Stimulated activated CD8-positive, alpha-beta memory T cell treated with anti-CD3 and anti-CD28 coated beads, Interleukin-15, amount 100 ng/mL, for 48 hours (primary cell): ENCODE measurements at places on chromosomes 6 and 20.

DNA sequence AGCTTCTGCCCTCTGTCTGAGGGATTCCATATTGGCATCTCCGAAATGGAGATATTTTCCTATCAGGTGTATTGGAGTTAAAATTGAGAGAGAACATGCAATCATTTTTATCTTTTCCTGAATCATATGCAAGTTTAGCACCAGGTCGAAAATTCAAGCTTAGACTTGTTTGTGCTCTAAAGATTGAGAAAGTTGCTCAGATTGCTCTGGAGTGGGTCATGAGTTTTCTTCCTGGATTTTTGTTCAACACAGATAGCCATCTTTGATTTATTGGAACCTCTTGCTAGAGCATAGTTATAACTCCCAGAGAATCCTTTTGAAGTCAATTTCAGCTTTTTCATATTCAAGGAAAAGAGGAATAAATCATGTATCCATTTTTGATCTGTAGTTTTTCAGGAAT, 373.5 kb upstream of the FLRT3 start:
- no peak for DNase-seq

DNA sequence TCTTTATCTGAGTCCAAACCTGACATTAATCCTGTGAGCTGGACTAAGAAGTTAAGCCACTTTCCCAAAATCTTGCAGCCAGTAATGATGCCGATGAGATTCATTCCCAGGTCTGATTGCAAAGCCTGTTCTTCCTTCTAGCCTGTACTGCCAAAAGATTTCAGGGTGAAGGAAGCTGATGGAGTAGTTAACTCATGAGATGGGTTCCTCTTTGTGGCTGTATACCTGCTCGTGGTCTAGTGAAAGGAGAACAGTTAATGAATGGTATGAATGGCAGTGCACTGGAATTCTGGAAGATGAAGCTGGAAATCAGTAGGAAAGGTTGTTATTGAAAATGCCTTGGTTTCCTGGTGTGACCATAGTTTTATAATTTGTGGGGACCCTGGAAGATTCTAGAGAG, 112.0 kb downstream of the FYN start:
- DNase-seq: no peak

- no peak for DNase-seq
These were observed 16.7 kb upstream of the SLC4A11 start for GRCh38 chr20:3255728-3256127.

- no peak for DNase-seq
These were observed 38.0 kb upstream of the VGLL2 start for GRCh38 chr6:117227245-117227962.

GRCh38 chr6:107489636-107490565, at the start of gene SOBP:
SOBP (plus strand) TSS chr6:107490117; CDS start chr6:107490617, 500 bp downstream.
- DNase-seq: no peak

GRCh38 chr20:34452281-34452982, 63.8 kb upstream of the DYNLRB1 start:
- DNase-seq: no peak

- DNase-seq: no peak
These were observed 196.3 kb upstream of the UST start for GRCh38 chr6:148550569-148550968.

DNA sequence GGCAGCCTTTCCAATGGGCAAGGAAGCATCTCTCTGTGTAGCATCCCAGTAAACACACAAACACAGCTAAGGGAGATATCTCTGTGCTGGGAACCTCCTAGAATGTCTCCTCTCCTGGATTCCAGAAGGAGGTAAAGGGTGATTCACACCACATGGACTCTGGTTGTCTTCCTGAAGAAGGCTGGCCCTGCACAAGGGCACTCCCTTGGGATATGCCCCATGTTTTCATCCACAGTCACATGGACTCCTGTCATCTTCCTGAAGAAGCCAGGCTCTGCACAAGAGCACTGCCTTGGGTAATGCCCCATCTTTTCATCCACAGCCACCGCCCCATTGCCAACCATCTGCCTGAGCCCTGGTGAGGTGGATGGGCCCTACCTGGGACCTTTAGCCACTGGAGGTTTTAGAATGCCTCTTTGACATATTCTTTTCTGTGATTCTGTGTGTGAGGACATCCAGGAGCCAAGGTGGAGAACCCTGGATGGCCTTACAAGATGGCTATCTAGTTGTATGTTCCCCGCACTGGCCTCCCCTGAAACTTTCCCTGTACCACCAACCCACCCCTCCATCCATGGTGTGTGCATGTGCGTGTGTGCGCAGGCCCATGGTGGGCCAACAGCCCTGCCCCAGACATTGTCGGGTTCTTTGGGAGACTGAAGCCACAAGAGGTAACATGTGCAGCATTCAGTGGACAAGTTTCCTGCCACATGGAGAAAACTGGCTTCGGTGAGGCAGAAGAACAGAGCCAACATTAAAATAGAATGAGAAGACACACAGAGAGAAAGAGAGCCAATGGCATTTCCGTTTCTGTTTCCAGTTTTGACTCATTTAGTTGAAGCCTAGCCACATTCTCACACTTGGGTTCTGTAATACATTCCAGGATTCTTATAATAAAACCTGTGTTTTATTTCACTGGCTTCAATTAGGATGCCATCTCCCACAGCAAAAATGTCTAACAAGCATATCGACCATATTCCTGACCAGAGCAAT, 110.2 kb upstream of the CST7 start:
- DNase-seq: no peak

GRCh38 chr20:46631212-46631869, 19.9 kb downstream of the SLC13A3 start:
- no peak for DNase-seq

- DNase-seq: no peak
These were observed 183.6 kb upstream of the SPTLC3 start for GRCh38 chr20:12825226-12825595.

DNA sequence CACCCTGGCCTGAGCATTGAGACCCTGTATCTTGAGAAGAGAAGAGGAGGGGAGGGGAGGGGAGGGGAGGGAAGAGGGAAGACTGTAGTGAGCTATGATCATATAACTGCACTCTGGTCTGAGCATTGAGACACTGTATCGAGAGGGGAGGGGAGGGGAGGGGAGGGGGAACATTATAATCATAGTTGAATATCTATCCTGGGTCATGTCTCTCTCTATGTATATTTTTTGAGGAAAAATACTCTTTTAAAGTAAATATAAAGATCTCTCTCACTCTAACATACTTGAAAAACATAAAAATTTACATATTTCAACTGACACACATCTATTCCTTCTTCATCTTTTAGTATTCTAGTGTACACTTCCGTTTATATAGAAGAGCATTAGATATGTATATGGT, 431.0 kb downstream of the CDKAL1 start:
- no peak for DNase-seq

DNA sequence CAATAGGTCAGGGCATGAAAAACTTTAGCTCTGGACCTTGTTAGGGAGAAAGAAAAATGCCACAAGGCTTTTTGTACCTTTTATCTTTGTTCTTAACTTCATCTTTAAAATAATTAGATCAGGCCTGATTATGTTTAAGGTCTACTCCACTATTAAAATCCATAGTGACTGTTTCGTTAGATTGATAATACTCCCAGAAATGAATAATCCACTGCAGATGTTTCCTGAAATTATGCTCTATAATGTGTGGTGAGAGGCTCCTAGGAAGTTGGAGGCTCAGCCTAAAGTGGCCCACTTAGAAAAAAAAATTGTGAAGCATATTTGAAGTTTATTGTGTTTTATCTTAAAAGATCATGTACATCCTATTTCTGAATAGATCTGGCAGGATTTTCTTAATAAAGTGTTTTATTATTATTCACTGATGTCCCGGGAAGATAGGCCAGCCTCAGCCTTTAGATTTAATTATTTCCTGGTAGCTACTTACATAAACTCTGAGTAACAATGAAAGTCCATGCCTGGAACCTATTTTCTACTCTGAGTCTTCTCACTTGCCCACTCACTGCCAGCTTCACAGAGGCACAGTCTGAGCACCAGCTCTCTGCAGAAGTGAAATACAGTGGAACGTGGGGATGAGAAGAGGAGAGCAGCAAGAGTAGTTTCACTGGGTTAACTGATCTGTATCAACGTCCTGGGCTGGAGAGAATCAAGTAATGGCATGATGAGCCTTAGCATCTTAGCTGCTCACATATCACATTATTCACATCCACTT, 126.8 kb upstream of the TMEM170B start:
- DNase-seq: no peak

GRCh38 chr20:63134201-63134612, 81.7 kb downstream of the YTHDF1 start:
- DNase-seq: no peak

DNA sequence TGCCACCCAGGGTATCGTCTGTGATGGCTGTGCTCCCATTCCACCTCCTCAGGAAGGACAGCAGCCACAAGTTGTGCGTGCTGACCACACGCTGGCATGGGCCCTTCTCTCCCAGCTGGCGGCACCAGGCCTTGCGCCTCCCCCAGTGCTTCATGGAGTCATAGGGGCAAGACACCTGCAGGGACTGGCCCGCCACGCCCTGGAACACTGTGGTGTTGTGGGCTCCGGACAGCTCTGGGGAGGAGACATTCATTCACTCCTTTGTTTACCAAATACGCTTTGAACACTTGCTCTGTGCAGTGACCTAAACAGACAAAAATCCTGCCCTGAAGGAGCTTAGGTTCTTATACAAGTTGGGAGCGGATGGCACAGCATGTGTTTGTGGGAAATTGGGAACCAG, 1.5 kb downstream of the TREM2 start:
- DNase-seq: no peak

- no peak for DNase-seq
These were observed at the start of gene NRSN1 for GRCh38 chr6:24125980-24126379. NRSN1 (plus strand) TSS chr6:24126215; CDS start chr6:24134328, 8,113 bp downstream.

- no peak for DNase-seq
These were observed 46.3 kb upstream of the IYD start for GRCh38 chr6:150322466-150322871.

DNA sequence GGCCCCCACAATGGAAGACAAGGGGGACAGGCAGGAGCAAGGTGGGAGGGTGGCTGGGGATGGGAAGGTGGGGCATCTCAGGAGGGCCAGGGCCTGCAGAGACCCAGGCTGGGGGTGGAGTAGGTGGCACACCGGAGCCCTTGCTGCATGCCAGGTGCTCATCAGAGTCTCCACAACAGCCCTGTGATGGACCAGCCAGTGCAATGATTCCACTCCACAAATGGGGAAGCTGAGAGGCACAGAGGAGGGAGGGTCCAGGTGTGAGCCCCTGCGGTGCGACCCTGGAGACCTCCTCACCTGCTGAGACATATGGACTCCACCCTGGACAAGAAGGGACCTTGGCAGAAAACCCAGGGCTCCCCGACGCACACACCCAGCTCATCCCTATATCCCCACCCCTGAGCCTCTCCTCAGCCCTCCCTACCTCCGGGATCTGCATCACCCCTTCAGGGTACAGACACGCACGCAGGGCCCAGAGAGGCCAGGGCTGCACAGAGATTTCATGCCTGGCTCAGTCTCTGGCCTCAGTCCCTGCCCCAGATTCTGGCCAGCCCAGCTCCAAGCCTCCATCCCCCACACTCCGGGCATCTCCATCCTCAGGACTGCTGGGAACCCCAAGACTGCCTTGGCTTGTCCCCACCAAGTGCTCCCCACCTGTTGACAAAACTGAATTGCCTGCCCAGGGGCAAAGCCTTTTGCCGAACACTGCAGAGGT, 7.1 kb upstream of the GRM4 start:
- DNase-seq: no peak

DNA sequence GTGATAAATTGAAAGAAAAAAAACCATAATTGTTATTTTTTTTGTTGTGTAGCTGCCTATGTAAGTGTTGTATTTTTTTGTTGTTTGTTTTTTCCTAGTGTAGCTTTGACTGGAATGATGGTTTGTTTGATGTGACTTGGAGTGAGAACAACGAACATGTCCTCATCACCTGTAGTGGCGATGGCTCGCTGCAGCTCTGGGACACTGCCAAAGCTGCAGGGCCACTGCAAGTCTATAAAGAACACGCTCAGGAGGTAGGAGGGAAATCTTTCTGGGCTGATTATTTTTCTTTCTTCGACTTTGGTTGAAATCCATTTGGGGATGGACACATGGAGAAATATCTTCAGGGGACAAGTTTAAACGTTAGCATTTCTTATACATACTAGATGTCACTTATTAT, 3.8 kb downstream of the PEX7 start:
- no peak for DNase-seq

GRCh38 chr20:57179265-57179664, 87.2 kb downstream of the BMP7 start:
- DNase-seq: no peak

DNA sequence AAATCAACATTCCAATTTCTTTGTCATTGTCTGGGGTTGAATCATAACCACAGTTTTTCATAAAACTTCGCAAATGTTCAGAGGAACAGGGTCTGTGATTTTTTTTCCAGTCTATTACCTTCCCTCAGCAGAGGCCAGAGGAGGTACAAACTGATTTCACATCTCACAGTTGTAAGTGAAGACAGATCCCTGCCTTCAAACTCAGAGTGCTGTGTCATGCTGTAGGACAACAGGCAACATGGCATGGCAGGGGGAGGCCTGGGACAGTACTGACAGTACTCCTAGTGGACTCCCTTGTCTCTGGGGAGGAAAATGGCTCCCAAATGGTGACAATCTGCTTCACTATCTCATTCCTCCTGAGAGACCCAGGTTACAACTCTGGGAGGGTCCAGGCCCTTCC, 308.6 kb downstream of the CDC5L start:
- no peak for DNase-seq

GRCh38 chr6:162854734-162855191, 127.0 kb downstream of the PACRG start:
- no peak for DNase-seq

DNA sequence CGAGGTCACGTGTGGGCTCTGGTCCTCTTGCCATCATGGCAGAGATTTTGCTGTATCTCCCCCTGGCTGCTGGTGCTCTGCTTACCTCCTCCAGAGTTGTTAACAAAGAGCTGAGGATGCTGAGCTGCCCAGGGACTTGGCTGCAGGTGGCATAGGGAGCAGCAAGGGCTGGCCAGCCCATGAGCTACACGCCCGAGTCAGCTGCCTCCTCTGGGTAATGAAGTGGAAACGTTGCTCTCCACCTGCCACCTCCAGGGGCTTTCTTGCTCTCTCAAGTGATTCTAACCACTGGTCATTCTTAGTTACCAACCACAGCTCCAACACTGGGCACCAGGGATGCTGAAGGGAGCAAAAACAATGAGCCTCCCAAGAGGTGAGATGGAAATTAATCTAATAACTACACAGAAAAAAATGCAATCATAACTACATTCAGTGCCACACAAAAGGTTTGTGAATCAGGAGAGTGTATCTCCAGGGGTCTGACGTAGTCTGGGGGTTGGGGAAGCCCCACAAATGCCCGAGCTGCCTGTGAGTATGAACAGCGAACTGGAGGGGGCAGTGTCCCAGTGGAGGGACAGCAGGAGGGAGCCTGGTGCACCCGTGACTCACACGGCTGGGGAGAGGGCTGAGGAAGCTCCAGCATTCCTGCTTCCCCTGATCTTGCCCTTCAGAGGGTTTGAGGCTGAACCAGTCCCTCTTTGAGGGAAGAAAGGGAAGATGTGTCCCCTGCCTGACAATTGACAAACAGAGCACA, 78.7 kb downstream of the CDH26 start:
- DNase-seq: no peak

GRCh38 chr20:5114403-5114802, 5.4 kb downstream of the PCNA start:
- no peak for DNase-seq
